Omental fat pad (tissue), 4 donors: ENCODE measurements at places on chromosomes 5 and 9.

- no peak for DNase-seq
These were observed 306.7 kb downstream of the EBF1 start for GRCh38 chr5:158792976-158793375.

GRCh38 chr5:142826741-142827492, 56.7 kb downstream of the ARHGAP26 start:
- no peak for DNase-seq

DNA sequence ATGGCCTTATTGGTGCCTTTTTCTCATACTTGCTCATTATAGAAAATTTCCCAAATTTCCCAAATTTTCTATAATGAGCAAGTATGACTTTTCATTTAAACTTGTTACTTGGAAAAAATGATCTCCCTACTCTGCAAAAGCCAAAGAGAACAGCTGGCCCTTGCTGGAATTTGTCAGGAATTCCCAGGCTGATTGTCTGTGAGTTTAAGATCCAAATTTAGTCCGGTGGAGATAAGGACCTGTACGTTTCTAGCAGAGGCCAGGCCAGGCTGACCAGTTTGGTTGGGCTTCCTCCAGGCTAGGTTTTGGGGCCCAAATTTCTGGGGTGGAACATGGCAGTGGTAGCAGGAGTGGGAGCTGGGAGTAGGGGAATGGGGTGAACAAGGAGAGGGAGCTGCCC, 51.9 kb downstream of the NEURL1B start:
- no peak for DNase-seq

DNA sequence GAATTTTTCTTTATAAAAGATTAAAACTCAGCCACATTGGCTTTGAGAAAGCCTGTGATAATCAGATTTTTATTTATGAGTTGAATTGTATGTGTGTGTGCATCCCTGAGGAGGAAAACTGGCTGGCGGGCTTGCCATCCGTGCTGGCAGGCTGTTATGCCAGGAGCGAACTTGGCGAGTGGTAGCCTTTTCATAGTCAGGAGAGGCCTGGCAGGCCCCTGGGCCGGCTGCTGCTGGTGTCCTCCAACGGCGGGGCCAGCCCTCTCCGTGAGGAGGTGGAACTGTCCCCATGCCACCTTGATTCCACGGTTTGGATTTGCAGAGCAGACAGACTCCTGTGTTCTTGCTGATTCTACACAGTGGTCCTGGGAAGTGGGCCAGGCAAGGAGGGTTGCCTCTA, 43.3 kb downstream of the ZNF618 start:
- no peak for DNase-seq

- no peak for DNase-seq
These were observed 157.0 kb upstream of the LHFPL2 start for GRCh38 chr5:78805474-78806124.

GRCh38 chr9:113464286-113464660, 746 bp downstream of the RGS3 start:
- no peak for DNase-seq

- no peak for DNase-seq
These were observed 180.8 kb upstream of the GAS1 start for GRCh38 chr9:87127978-87128614.

DNA sequence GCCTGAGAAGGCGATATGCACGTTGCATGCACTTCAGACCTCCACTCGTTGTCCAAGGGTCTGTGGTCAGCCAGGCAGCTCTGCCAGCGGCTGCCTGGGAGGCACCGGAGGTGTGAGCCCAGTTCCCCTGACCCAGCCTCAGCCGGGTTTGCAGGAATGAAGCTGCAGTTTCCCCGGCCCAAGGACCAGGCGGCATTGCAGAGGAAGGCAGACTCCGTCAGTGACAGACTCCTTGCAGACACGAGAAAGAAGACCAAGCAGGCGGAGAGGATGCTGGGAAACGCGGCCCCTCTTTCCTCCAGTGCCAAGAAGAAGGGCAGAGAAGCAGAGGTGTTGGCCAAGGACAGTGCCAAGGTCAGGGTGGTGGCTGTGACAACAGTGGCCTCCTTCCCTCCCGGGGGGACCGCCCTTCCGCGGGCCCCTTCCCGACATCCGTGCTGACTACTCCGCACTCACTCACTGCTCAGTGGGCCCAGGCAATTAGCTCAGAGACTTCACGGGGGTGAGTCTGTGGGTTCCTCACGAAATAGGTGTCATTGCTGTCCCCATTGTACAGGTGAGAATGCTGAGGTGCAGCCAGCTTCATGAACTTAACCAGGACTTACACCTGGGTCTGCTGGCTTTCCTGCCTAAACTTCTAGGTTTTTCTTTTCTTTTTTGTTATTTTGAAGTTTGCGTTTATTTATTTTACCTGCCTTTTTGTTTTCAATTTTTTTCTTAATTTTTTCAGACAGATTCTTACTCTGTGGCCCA, 10.8 kb upstream of the AIF1L start:
- DNase-seq: no peak

- DNase-seq: no peak
These were observed 136.0 kb upstream of the EFNA5 start for GRCh38 chr5:107806705-107807104.

DNA sequence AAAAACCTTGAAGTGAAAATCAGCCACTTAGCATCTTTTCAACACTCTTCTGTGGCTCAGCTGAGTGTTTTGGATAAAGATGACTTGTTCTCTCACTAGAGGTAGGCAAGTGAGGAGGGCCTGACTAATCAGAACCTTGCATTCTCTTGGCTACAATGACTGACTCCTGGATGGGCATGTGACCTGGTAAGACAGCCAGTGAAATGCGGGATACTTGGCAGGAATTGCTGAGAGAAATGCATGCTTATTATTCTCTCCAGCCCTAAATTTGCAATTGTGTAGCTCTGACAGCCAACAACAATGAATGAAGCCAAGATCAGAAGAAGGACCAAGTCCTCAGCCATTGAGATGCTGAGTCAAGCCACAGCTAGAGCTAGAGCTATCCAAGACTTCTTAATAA, 490.5 kb upstream of the ZNF608 start:
- no peak for DNase-seq

DNA sequence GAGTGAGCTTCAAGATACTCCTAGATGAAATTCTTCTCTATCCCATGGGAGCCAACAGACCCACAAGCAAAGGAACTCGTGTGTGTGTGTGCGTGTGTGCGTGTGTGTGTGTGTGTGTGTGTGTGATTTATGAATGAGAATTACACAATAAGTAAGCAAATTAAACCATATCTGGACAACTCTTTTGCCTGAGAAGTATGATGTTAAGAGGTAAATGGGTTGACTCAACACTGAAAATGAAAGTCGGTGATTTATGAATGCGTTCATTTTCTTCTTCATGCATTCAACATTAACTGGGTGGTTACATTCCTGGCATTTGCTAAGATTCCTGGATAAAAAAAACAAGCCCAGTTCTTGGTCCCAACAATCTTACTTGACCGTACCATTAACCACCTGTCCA, 171.3 kb upstream of the ZNF462 start:
- DNase-seq: no peak

GRCh38 chr9:112443200-112443599, 43.4 kb upstream of the KIAA1958 start:
- no peak for DNase-seq

- DNase-seq: no peak
These were observed 8.3 kb downstream of the TMEM250 start for GRCh38 chr9:136110082-136111061.

- DNase-seq: no peak
These were observed 43.0 kb downstream of the STRBP start for GRCh38 chr9:123225374-123225813.

DNA sequence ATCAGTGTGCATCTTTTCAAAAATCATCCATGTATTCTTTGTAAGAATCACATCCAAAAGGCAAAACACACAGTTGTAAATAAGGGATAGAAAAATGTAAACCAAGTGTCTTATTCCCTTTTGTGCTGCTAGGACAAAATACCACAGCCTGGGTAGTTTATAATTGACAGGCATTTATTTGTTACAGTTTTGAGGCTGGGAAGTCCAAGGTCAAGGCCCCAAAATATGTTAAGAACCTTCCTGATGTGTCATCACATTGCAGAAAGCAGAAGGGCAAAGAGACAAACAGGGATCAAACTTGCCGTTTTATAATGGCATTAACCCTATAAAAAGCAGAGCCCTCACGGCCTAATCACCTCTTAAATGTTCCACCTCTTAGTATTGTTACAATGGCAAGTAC, 364.8 kb downstream of the MED10 start:
- DNase-seq: no peak

- no peak for DNase-seq
These were observed 1306.5 kb upstream of the CDH9 start for GRCh38 chr5:28344836-28345433.

- DNase-seq: no peak
These were observed 176.0 kb downstream of the HMHB1 start for GRCh38 chr5:143987751-143988560.

DNA sequence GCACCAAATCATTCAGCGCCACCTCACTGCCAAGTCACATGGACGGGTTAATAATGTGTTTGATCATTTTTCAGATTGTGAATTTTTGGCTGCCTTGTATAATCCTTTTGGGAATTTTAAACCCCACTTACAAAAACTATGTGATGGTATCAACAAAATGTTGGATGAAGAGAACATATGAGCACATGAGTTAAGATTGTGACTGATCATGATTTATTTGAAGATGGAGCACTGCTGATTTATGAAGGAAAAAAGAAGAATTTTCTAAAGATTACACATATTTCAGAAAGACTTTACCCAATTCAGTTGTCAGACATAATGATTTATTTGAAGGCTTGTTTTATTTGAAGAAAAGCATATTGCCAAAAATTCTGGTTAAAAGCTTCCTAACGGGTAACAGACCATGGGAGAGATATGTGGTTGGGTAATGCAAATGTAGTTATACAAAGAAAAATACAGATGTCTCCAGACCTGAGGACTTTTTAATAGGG, 37.4 kb downstream of the TNFAIP8 start:
- no peak for DNase-seq

DNA sequence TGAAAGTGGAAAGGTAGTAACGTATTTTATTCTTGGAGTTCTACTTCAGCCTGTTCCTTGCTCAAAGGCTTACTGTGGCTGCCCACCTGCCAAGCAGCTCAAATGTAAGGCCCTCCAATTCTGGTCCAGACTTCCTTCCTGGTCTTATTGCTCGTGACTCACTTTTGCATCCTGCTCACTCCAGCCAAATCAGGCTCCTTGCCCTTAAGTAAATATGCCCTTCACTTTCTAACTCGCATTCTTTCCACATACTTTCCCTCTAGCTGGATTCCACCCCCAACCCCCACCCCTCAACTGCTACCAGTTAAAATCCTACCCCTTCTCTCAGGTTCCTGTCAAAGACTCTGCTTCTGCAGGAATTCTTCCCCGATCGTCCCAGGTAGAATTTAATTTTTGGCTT, 96.6 kb downstream of the GALNT10 start:
- no peak for DNase-seq

GRCh38 chr5:111747337-111747736, 9.7 kb downstream of the NREP start:
- no peak for DNase-seq

DNA sequence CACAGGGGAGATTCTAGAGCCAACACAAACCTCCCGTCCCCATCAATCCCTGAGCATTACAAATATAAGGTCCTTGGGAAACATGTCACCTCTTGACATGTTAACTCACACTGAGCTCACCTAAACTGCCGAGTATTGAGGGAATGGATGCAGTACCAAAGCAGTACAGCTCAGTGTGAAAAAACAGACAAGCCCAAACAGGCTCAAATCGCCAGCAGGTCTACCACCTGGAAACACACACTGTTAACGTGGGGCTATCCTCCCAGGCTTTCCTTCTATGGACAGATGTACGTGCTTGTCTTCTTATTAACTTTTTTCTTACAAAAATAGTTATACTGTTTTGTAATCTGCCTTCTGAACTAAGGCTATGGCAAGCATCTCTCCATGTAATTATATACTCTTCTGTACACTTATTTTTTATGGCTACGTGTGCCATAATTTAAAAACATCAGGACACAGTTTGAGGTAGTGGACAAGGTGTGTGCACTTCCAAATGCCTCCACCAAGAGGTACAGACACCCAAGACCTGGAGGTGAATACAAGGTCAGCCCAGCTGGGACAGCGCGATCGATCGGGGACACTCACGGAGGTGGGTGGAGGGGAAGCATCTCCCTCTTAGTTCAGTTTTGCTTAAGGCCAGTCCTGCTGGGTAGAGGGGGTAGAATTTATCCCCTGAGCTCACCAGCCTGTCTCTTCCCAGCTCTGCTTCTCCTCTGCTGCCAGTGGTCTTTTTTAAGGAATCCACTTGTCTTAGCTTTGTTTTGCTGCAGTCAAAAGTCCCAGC, 76.5 kb downstream of the DAP start:
- DNase-seq: no peak

DNA sequence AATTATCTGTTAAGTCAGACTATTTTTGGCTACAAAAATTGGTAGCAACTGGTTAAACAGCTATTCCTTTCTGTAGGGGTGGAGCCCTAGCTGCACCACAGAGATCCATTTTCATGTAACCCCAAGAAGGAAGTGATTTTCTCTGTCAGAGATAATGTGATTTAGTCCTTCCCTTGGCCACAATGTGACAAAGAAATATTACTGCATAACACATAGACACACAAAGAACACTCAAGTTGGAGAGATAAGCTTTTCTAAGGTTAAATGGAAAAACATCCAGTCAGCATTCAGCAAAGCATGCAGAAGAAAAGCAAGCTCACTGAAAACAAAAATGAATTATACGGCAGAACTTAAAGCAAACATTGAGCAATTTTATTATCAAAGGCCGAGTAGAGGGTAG, 227.8 kb upstream of the CDH9 start:
- no peak for DNase-seq
